ENCODE measurements at places on chromosomes 2 and 18.

DNA sequence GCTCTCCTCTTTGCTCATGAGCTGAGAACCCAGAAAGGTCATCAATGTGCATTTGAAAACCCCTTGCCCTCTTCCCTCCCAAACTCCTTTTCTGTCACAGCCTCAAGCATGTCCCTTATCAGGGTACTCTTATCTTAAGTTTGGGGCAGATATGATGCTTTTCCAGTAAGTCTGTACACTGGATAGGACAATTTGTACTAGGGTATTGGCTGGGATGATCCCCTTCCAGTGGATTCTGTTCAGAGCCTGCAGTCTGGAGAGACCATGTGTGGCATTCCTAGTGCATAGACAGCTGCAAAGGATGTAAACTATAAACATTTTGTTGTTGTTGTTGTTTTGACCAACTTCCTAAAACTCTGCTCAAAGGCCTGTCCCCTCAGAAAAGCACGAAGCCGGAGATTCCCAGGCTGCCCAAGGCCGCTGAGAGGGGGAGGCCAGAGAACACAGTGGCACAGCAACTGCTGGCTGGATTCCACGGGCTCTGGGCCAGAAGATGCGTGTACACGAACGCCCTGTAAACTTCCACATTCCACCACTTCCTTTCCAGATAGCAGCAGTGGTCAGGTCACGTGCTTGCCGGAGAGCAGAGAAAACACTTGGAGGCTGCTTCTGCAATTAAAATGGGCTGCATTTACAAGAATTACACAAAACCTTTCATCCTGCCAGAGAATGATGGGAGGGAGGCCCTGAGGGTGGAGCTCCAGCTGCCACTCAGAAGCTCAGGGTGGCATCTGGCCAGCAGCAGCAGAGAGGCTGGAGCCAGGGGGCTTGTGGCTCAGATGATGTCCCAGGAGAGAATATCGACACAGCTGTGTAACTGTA lies 42.1 kb downstream of the BMP10 start:
- peak; percentile 98 for DNase-seq

GRCh38 chr2:230955163-230955737 lies 30.2 kb upstream of the GPR55 start:
- DNase-seq, result no peak

GRCh38 chr18:64100116-64100922 lies 48.6 kb downstream of the LINC00305 start:
- DNase-seq, result no peak

- no peak for DNase-seq
These were observed 53.7 kb upstream of the ST3GAL5 start for GRCh38 chr2:85942346-85942957.

DNA sequence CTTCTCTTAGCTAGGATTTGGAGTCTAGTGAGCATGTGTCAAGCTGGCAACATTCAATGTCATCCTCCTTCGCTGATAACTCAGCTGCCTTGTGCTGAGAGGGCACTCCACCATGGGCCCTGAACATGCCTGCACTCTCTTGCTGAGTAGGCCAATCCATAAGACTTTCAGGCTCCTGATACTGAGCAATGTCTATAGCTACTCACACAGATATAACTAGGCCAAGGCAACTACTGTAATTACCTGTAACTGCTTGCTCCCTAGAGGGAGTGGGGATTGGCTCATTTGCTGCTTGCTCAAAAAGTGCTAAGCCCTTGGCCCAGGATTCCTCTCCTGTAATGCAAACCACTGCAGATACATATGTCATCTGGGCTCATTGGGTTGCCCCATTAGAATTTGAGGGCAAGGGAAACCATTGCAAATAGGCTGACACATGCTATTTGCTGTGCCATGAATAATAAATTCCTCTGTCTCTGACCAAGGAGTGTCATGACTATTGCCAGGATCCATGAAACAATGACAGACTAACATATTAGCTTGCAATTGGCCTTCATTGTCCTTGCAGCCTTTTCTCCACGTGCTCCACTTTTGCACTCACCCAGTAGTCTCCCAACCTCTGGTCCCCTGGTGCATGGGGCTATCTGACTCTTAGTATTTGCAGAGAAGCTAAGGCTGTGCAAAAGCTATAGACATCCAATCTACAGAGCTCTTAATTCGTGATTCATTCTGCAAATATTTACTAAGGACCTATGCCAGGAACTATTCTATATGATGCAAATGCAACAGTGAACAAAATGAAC lies 36.9 kb upstream of the BMPR2 start:
- peak; percentile 67 for DNase-seq

DNA sequence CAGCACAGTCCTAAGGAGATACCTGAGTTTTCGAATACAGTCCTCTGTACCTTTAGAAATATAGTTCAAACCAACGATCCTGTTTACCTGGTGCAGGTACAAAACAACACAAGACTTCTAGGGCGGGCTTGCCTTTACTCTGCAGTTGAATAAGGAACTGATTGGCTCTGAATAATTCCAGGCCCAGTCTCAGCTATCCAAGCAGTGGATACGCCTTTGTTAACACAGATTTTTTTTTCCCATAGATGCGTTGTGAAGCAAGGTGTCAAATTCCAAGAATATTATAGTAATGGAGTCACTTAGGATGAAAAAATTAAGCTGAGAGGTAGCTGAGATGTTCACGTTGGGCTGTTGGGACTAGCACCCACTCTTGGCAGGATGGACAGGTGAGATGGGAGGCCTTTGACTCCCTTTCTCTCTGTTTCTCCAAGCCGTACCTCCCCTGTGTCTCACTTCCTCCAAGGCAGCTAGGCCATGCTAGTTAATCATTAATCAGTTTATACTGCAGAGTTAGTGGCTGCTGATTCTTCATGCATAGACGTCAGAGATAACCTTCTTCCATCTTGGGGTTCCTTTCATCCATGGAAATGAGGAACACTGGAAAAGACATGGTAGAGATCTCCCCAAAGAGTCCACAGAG lies 380.8 kb upstream of the ACVR2A start:
- DNase-seq, result no peak

GRCh38 chr18:67402543-67402942 lies 114.0 kb downstream of the DSEL start:
- peak; percentile 18 for DNase-seq

GRCh38 chr18:9661564-9661963 lies 46.5 kb upstream of the RAB31 start:
- peak; percentile 48 for DNase-seq

DNA sequence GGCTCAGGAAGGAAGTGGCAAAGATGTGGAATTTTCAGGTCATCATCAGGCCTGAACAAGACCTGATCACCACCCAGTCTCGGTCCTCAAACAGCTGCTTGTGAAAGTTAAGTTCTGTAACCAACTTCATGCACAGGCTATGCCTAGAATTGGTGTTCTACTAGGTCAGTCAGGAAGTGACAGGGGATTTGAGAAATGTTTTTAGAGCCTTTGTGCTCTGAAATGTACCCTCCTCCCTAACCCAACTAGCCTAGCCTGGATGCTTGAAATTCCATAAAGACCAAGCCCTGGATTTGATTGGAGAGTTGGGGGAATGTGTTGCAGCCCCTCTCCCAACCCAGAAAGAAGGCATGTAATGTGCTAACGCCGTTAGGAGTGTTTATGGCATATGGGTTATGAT lies 63.3 kb downstream of the TGOLN2 start:
- DNase-seq, result no peak

DNA sequence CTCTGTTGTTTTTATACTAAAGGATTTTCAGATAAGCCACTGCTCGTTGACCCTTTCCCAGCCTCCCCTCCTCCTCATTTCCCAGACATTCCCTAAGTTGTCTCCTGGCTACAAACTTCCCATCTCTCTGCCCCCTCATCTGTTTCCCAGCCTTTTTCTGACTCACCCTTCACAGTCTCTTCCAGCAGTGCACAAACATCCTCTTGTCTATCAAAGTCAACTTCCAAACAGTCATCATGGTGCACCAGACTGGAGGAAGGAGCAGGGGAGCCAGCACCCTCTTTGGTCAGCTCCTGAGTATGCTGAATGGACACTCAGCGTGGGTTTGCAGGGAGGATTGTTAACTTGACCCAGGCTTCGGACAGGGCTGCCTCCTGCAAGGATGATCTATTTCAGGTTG lies 26.6 kb upstream of the SPRED2 start:
- no peak for DNase-seq

DNA sequence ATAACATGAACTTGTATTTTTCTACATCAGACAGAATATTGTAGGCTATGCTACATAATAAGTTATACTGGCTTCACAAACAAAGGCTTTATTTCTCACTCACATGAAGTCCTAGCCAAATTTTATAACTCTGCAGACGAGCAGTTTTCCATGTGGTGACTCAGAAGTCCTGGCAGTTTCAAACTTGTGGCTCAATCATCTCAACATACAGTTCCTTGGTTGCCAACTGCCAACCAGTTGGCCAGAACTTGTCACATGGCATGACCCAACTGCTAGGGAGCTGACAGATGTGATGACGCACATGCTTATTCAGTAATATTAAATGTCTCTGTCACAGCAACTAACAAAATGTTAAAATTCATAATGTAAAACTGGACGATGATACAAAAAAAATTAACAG lies 63.8 kb upstream of the ZC3H15 start:
- DNase-seq, result peak; percentile 98

GRCh38 chr2:84647267-84647666 lies 131.0 kb downstream of the DNAH6 start:
- DNase-seq, result no peak

GRCh38 chr2:224110811-224111210 lies 71.7 kb upstream of the SERPINE2 start:
- DNase-seq, result no peak

- no peak for DNase-seq
These were observed 56.2 kb upstream of the FOSL2 start for GRCh38 chr2:28336264-28336980.

- DNase-seq, result peak; percentile 62
These were observed 58.7 kb downstream of the THADA start for GRCh38 chr2:43537137-43537536.

DNA sequence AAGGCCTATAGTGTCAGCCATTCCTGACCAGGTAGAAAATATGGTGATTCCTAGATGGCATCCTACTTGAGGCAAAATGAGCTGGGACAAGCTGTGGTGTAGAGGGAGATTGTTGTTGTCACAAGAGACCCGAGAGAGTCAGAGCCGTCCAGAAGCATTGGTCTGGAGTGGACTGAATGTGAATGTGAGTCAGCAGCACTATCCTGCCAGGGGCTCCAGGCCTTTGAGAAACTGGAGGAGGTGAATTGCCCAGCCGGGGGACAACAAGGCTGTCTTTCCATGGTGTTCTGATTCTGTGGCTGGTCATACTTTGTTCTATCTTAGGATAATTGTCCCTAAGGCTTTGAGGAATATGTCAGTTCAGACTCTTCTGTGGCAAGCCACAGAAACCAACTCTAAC lies 29.4 kb upstream of the EIF2AK3 start:
- DNase-seq, result peak; percentile 40

- no peak for DNase-seq
These were observed 158.1 kb downstream of the RBM43 start for GRCh38 chr2:151103551-151103950.

- peak; percentile 45 for DNase-seq
These were observed 45.4 kb downstream of the M1AP start for GRCh38 chr2:74602586-74603281.

DNA sequence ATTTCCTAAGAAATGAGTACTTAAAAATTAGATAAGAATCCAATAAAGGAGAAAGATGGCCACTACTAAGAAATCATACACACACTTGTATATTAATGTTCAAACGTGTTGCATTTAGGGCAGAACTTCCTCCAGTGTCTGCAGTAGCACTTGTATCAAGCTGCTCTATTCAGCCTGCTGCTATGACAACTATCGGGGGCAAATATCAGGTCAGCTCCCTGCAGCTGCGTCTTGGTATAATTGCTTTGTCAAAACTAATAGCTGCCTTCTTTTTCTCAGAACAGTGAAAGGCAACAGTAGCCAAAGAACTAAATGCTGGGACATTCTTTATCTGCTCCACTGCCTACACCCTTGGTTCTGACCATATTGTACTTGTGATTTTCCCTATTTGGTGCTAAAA lies 300.7 kb downstream of the NOL4 start:
- no peak for DNase-seq

DNA sequence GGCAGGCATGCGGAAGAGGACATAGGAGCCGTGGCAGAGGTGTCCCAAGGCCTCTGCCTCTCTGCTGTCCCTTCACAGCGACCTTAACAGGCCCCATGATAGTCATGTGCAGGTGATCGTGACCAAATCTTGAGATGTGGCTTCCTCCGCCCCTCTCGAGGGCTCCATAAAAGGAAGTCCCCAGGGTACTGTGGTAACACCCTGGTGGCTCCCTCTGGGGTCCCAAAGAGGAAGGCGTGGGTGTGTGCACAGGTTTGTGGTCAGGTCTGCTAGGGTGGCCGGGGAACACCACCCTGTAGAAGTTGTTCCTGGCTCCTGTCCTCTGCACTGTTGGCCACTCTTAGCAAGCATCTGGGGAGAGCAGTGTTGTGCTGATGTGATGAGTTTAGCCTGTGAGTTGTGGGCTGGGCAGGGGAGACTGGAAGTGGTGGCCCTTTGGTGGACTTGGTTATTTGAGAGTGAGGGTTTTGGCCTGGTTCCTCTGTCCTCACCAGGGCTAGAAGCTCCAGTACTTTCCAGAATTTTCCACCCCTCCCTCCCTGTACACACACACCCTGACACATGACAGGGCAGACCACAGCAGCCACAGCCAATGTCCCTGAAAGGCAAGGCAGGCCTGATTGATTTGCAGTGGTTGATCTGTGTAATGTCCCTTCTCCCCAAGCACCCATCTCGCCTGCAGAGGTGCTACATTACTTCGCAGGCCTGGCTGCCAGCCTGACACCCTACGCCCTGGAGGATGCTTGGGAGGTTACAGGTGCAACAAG lies 68.9 kb upstream of the BOD1L2 start:
- no peak for DNase-seq

DNA sequence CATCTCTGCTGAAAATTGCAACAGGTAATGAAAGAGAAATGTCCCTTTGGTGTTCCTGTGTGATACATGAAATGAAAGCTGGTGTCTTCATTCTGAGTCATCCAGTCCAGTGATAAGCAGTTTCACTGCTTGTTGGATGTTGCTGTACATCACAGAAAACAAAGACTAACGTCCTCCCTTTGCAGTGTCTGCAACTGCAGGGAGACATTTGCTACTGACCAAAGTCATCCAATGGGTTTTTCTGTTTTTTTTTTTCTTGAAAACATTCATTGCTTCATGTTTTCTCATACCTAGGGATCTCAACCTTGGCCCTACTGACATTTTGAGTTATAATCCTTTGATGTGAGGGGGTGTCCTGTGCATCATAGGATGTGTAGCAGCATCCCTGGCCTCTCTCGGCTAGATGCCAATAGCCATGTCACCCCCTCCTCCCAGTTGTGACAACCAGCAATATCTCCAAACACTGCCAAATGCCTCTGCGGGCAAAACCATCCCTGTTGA lies 63.6 kb upstream of the FZD5 start:
- no peak for DNase-seq
